ENCODE measurements at places on chromosomes 2 and 18.
A peak's percentile ranks its signal among the peaks of the same experiment; 100 is the strongest.

DNA sequence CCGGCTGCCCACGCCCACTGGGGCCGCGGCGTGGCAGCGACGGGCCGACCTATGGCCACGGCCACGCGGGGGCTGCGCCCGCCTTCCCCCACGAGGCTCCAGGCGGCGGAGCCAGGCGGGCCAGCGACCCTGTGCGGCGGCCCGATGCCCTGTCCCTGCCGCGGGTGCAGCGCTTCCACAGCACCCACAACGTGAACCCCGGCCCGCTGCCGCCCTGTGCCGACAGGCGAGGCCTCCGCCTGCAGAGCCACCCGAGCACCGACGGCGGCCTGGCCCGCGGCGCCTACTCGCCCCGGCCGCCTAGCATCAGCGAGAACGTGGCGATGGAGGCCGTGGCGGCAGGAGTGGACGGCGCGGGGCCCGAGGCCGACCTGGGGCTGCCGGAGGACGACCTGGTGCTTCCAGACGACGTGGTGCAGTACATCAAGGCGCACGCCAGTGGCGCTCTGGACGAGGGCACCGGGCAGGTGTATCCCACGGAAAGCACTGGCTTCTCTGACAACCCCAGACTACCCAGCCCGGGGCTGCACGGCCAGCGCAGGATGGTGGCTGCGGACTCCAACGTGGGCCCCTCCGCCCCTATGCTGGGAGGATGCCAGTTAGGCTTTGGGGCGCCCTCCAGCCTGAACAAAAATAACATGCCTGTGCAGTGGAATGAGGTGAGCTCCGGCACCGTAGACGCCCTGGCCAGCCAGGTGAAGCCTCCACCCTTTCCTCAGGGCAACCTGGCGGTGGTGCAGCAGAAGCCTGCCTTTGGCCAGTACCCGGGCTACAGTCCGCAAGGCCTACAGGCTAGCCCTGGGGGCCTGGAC is 253.2 kb downstream of the GLI2 start:
- no peak for DNase-seq

DNA sequence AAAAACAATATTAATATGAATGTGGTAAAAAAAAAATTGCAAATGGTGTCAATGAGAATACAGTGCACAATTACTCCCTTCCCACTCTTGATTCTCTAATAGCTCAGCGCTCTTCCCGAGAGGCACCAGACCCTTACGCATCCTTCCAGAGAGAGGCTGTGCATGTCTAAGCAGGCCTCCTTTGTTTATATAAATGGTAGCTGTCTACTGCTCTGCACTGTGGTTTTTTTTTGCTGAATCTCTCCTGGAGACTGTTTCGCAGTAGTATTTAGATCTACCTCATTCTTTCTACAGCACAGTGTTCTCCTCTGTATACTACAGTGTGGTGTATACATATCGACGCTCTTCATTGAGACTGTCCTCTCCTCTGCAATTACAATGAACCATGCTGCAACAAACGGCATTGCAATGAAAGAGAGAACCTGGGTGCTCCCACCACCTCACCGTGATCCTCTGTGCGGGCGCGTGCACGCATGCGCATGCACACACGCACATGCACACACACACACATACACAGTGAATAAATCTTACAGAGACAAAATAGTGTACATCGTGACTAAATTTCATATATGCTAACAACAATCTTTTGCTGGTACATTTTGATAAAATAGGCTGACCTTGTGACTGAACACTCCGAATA is 19.4 kb downstream of the SEPTIN10 start:
- DNase-seq, result no peak

DNA sequence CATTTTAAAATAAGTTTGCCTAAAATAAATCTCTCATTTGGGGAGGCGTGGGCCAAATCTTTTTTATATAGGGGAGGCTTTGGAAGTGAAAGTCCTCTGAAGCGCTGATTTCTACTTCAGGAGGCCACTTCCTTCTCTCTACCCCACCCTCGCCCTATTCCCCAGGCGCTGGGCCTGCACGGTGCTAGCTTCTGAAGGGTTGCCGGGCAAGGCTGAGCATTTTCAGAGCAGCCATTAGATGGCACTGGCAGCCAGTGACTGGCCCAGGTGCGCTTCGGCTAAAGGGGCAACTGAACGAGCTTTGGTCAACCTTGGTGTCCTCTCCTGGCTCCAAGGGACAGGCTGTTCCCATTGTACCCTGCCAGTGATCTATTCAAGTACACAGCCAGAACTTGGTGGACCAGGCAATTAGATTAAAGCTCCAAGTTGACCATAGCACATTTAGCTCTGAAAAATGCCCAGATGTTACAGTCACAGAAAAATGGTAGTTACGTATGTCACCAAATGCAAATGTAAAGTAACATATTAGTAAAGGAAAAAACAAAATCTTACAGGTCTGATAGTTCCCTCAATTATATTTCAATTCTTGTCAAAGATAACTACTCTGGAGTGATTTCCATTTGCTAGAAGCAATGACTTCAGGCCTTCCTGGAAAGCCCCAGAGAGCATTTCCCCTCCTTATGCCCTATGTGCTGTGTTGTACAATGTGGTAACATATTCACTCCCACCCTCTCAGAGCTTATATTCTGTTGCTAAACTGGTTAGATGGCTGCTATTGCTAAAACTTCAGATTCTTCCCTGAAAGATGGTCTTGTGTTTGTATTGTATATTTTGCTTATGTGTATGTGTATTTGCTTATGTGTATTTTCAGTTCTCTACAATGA is 2.1 kb downstream of the POMC start:
- DNase-seq, result no peak

DNA sequence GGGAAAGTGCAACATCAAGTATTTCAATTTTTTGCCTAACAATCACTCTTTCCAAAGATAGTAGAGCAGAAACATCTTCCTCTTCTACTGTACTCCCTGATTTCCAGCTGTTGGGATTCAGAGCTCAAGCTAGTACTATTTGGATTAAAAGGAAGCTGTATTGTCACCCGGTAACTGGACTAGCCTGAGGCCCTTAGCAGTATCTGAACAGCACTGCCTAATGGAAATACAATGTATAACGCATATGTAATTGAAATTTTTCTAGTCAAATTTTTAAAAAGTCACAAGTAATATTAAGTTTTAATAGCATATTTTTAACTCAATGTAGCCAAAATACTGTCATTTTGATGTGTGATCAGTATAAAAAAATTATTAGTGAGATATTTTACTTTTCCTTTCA is 86.2 kb downstream of the COX7A2L start:
- no peak for DNase-seq

GRCh38 chr2:180970016-180970415 is 10.4 kb upstream of the UBE2E3 start:
- DNase-seq, result no peak

GRCh38 chr2:3236300-3237045 is 141.1 kb downstream of the EIPR1 start:
- DNase-seq, result no peak

GRCh38 chr2:232891621-232892071 is 21.6 kb downstream of the SNORC start:
- no peak for DNase-seq

GRCh38 chr2:86221066-86221684 is 21.9 kb downstream of the MRPL35 start:
- peak; percentile 32 for DNase-seq

DNA sequence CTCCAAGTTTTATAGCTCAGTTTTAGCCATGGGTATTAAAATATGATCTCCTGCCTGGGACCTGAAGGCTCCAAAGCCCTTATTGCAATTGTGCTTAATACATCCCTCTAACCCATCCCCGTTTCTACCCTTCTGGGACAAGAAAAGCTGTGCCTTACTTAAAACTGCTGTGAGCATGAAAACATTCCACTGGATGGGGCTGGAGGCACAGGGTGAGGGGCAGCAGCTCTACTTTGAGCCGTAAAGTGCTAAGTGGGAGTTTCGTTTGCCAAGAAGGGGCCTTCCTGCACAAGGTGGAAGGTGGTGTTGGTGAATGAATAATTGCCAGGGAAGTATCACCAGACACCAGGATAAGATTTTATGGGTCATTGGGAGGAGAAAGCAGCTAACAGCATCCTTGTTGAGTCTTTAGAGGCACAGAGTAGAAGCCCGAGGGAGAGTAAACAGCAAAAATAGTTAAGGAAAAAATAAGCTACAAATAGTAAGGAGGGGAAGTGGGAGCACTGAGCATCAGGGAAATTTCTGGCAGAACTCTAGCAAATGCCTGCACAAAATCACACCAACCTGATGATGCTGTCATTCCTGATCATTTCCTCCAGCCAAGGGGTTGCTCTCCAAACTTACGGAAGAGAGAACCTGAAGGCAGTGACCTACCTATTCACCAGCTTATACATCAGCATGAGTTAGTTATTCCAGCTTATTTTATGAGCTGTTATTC is 218.4 kb downstream of the MREG start:
- DNase-seq, result no peak

DNA sequence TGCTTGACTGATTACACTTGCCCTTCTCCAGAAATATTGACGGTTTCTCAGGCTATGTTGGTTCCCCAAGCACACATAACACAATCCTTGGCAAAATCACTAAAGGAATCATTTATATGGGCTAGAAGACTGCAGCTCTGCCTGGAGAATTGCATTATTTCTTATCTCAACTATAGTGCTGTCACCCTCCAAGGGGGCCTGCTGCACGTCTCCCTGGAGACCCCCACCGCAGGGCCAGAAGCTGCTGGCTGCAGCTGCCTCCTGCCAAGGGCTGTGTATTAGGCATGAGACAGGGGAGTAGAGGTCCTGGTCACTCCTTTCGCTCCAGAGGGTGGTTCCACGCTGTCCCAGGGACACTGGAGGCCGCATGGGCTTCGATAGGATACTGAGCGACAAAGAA is 76.6 kb downstream of the LRRC30 start:
- no peak for DNase-seq

- DNase-seq, result no peak
Observed at GRCh38 chr2:39545957-39546356, 108.9 kb upstream of the MAP4K3 start.

GRCh38 chr2:158487419-158487818 is 30.7 kb downstream of the PKP4 start:
- no peak for DNase-seq

- peak; percentile 78 for DNase-seq
Observed at GRCh38 chr2:231411831-231412617, 16.5 kb downstream of the B3GNT7 start.

DNA sequence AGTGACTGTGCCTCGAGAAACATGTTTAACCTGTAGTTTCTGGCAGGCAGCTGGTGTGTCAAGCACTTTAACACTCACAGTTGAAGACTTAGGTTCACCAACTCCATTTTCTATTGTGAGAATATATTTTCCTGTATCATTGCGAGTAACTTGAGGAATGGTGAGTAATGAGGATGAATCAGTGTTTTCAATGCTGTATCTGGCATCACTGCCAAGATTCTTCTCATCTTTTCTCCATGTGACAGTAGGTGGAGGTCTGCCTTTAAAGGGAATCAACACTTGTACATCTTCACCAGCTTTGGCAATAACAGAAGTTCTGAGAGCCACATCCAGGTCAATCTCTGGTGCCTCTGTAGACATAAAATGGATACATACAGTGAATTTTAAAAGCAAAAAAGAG is 72.8 kb downstream of the PLEKHA3 start:
- no peak for DNase-seq

- DNase-seq, result no peak
Observed at GRCh38 chr2:12641441-12641840, 75.3 kb upstream of the TRIB2 start.

GRCh38 chr18:74242438-74243096 is 49.2 kb downstream of the CYB5A start:
- DNase-seq, result no peak

- no peak for DNase-seq
Observed at GRCh38 chr2:180006231-180006630, 866 bp downstream of the CWC22 start.

DNA sequence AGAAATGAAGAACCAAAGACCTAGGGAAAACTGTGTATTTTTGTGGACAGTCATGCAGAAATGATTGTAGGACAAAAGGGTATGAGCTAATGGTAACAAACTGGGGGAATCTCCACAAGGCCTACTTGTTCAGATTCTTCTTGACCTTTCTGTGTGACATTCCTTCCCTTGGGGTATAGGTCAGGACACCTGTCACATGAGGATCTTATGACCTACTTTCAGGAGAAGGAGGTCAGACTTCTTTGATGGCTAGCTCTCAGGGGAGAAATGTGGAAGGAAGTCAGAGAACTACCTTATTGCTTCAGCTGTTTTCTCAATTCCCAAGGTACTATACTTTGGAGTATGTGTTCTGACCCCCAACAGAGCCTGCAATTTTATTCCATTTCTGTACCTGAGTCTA is 40.7 kb upstream of the TANK start:
- no peak for DNase-seq

DNA sequence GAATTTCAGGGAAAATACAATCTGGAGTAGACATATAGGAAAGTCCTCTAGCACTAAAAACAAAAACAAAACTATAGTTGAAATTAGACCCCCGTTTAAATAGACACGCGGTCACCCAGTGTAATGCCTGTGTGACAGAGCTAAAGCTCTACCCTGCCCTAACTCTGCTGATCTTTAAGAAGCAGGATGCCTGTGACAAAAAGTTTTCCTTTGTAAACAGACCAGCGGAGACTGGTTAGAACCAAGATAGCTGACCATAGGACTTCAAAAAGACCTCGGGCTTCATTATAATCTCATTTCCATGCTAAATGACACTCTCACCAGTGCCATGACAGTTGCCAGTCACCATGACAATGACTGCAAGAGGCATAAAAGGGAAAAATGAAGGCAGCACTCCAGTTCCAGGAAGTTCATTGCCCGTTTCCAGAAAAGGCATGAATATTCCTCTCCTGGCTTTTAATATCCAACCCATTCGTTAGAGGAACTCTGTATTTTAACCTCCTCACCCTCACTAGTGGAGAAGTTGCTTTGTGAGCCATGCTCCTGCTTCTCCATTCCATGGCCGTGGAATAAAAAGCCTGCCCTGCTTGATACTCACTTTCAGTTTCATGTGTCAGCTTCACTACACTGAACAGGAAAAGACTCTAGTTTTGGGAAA is 157.2 kb upstream of the COPS8 start:
- DNase-seq, result no peak

GRCh38 chr2:64586883-64587481 is 62.9 kb downstream of the AFTPH start:
- no peak for DNase-seq

- no peak for DNase-seq
Observed at GRCh38 chr2:73931531-73932500, 5.1 kb downstream of the DGUOK start.

DNA sequence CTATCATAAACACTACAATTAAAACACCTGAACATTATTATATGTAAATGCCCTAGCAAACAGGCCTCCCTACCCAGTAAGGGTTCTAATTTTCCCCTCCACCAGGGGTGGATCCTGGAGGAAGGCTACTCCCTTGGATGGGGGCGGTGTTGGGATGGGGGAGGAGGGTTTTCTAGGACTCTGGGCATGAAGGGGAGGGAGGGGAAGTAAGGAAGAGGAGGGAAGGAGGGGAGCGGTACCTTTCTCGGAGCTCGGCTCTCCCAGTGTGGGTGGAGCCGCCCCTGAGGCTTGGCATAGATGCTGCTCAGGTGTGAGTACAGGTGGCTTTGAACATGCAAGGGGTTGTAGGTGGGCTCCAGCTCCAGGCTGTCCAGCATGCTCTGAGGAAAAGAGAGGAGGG is 5.4 kb downstream of the DOK1 start:
- DNase-seq, result no peak
